ENCODE measurements at places on chromosomes 7 and 10.

GRCh38 chr7:29588212-29588611, 24.6 kb downstream of the PRR15 start:
- DNase-seq: no peak

DNA sequence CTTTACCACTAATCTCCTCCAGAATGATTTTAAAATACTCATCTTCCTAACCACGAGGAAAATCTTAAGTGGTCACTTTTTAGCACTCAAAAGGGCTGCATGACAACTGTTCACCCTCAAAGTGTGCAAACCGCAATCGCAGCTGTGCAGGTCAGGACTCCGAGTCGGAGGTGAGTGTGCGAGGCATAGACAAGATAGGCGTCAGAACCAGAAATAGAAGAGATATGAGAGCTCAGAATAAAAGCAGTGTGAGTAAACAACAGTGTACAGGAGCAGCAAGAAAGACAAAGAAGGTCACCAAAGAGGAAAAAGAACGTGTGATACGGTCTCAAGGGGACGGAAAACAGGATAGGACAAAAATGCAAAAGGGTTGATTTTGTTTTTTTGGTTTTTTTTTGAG, 17.5 kb upstream of the ENO4 start:
- no peak for DNase-seq

GRCh38 chr10:125122566-125122965, 37.8 kb downstream of the CTBP2 start:
- no peak for DNase-seq

DNA sequence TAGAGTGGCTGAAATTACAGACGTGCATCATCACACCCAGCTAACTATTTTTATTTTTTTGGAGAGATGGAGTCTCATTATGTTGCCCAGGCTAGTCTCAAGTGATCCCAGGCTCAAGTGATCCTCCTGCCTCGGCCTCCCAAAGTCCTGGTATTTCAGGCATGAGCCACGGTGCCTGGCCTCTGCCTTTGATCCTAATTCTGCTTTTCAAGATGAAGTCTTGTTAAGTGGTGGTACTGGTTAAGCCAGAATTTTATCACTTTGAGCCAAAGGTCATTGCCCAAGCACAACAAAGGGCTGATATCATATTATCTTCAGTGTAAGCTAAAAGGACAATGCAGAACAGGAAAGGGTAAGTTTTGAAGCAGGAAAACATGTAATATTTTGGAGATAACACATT, 64.2 kb downstream of the MYOF start:
- DNase-seq: no peak

DNA sequence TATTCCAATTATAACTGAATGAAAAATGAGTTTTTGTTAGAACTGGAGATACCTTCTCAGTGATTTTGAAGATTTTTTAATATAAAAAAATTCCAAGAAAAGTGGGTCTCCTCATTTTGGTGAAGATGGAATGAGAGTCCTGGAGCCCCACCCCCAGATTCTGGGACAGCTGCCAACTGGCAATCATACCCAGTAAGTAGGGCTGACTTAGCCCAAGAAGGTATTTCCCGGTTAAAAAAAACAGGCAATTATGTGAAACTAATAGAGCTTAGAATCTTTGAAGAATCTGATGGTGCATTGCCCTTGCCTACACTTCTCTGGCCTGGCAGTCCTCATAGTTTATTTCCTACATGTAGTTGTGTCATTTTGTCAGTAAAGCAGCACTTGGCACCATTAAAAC, 52.8 kb upstream of the VWDE start:
- no peak for DNase-seq

DNA sequence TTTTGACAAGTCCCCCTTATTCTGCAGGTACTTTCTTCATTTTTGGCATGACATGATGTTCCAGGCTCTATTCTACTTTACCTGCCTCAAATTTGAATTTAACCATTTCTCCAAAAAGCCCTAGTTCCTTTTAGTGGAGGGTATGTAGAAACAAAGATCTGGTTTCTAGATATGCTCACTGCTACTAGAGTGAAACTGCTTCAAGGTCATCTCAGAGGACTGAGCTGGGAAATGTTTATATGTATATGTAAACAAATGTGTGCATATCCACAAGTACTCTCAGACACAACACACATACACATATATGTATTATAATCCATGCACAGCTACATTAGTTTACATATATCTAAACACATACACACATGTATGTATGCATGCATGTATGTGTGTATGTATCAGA, 69.1 kb downstream of the ICA1 start:
- DNase-seq: no peak

DNA sequence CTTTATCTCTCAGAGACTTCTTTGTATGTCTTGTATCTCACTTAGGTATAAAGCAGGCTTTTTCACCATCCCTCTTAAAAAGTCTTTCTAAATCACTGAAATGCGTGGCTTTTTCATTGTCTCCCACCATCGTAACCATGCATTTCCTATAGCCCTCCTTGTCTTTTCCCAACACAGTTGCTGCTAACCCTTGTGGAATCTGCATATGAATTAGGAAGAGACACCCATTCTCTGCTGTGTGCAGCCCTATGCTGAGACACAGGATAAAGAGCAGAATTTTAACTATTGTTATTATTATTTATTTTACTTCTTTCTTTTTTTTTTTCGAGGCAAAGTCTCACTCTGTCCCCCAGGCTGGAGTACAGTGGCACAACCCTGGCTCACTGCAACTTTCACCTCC, 804.3 kb upstream of the COBL start:
- no peak for DNase-seq

GRCh38 chr7:21544715-21545114, 1.9 kb downstream of the DNAH11 start:
- DNase-seq: no peak

GRCh38 chr7:115116773-115117715, 195.2 kb downstream of the MDFIC start:
- DNase-seq: no peak

DNA sequence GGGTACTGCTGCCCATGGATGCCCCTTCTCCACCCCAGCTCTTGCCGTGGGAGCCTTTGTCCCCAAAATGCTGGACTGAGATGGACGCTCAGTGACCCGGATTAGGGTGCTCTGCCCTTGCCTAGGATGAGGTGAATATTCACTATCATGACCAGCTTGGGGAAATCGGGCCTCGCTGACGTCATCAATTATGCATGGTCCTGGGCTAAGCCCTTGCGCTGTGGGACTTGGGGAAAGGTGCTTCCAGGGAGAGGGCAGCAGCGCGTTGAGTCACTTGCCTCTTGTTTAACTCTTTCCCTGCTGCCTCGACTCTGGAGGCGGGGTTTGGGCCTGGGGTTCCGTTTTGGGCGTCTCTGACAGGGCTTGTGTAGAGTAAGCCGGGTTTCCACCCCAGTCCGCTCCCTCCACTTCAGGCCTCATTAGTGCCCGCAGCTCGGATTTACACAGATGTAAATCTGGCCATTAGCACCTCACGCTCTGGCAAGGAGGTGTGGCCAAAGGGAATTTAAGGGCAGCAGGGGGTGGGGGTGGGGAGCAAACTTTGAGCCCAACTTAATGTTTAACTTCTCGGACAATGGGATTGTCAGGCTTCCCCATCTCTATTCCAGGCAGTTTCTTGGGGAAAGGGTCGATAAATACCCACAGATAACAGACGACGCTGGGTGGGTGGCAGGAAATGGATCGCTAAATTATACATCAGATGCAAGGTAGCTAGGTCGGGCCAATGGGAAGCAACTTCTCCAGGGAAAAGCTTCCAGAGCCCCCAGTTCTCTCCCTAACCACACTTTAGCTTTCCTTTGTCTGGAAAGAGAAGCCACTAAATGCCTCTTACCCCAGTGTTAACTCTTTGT, 51.3 kb upstream of the TCF7L2 start:
- DNase-seq: no peak

GRCh38 chr10:23408330-23408976, 30.4 kb upstream of the OTUD1 start:
- no peak for DNase-seq

DNA sequence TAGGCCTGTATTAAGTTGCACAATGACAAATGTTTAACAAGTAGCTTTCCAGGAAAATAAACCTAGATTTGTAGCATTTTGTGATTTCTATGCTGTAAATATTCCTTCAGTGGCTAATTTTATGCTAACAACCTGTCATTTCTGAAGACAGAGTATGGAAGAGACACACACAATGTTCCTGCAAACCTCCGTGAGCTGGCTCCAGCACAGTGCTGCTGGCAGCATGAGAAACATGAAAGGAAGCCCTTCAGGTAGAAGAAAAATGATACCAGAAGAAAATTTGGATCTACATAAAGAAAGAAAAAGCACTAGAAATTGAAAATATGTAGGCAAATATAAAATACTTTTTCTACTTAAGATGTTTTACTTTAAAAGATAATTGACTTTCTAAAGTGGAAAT, 69.5 kb upstream of the CTTNBP2 start:
- no peak for DNase-seq

DNA sequence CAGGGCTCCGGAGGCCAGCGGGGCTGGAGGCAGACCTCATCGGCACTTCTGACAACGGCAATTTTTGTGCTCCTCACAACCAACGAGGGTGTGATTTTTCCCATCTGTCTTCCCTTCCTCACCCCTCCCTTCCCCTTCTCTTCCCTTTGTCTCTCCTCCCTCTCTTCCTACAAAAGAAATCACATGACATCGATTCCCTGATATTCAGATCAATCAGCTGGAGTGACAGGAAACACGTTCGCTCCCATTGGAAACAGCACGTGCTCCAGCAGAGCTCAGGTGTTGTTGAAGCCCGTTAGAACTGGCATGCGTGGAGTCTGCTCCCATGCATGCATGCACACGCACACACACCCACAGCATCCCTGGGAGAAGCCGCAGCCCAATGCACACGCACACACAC, 222.4 kb downstream of the PTPRN2 start:
- DNase-seq: no peak

DNA sequence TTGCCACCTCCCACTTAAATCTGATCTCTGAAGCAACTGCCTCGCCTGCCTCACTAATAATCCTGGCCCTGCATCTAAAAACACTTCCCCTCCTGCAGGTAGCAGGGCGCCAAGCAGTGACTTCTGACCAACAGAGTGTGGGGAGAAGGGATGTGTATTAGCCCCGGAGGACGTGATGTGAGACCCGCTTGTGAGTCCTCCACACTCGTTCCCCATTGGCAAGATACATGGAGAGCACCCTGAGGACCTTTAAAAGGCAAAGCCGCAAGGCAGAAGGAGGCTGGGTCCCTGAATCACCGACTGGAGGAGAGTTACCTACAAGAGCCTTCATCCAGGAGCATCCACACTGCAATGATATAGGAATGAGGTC, 6.1 kb upstream of the PILRA start:
- no peak for DNase-seq

DNA sequence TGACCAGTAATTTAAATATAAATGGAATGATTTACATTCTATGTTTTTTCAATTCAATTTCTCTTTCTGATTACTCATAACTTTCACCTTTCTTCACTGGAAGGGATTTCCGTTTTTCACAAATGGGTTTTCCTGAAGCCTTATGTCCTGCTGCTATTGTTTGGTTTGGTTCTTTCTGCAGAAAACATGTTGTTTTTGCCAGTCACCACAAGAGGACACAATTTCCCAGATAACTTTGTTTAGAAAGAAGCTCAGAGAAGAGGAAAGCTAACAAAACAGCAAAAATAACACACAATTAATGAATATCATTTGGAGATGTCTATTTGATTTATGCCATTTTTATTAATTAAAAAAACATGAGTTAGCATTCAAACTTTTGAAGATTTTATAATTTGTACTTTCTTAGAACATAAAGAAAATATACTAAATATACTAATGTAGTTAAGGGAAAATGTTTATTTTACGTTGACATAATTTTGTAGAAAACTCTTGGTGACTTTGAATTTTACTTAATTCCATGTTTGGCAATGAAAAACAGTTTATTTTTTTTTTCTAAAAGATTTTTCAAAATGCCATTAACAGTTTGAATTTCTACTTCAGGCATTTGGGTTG, 4.6 kb upstream of the TWIST1 start:
- DNase-seq: no peak

GRCh38 chr7:116783666-116784318, 78.6 kb upstream of the CAPZA2 start:
- no peak for DNase-seq

DNA sequence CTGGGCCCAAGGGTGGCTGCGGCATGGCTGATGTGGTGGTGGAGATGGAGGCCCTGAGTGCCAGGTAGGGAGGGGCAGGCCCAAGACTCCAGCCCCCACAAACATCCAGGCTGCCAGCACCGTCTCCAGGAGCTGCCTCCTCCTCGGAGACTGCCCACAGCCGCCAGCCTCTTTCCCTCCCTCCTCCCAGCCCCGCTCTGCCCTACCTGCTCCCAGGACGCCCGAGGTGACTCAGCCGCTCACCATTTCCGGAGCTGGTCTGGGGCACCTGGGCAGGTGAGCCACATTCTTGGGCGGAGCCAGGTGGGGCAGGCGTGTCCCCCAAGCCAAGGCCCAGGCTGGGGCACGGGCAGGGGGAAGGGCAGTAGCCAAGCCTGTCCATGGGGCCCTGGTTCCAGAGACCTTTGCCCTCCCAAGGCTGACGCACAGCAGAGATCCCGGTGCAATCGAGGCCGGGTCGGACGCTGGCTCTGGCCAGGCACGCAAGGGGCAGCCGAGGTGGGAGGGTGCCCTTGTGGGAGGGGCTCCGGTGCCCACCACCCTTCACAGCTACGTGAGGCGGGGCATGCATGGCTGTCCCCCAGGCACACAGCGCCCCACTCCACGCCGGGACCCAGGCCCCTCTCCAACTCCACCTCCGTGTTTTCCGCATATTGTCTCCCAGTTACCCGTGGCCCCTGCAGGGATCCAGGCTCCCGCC, 8.8 kb downstream of the ADAP1 start:
- DNase-seq: no peak

- no peak for DNase-seq
Measured at GRCh38 chr7:2962865-2963264, 80.8 kb downstream of the CARD11 start.

DNA sequence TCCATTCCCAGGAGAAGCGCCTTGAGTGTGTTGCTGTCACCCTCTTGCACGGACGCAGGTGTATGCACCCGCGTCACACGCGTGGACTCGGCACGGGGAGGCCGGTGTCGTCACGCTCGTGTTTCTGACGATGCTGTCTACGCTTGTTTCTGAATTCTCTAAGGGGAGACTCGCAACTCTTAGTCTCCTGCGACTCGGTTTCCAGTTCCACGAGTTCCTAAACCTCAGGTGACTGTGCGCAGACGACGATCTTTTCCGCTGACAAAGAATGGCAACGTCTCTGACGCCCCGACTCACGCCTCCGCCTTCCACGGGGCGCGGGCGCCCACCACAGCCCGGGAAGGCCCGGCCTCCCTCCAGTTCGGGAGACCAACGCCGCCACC, 579 bp downstream of the IDI1 start:
- DNase-seq: no peak

GRCh38 chr7:83586281-83586680, 62.7 kb downstream of the SEMA3E start:
- DNase-seq: no peak

DNA sequence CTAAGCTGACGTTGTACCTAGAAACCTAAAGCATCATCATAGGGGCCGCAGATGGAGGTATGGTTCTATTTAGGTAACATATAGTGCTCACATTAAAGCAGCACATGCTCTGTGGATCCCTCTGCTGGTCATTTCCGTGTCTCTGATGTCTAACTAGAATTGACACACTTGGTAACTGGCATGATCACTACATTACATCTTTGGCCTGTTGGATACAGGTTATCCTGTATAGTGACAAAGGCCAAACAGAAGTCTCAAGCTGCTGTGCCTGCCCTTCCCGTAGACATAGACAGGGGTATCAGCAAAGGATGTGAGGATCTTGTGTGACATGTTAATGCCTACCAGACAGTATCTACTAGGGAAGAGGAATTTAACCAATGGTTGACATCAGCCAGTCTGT, 51.2 kb downstream of the KIF5B start:
- peak; percentile 56 for DNase-seq

Data from CD4-positive, alpha-beta T cell treated with Interferon alpha-2 for 1 hour (primary cell).